ENCODE measurements at places on chromosomes 2 and 18.

GRCh38 chr18:45997700-45998151 lies 30.6 kb upstream of the EPG5 start:
- DNase-seq, result peak; percentile 29

DNA sequence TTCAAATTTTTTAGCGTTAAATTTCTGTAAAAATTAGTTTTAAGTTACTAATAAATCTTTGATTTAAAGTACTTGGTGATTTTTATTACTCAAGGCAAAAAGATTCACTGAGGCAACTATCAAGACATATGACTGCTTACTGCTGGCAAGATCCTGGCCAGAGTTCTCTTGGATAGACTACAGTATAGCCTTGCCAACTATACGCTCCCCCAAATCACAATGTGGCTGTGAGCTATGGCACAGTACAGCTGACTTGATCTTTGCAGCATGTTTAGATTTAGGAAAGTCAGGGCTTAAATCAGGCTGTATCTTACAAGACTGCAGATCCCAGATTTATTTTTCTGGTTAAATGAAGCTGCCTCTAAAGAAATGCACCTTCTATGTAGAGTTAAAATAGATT lies 26.5 kb downstream of the MSTN start:
- DNase-seq, result no peak

DNA sequence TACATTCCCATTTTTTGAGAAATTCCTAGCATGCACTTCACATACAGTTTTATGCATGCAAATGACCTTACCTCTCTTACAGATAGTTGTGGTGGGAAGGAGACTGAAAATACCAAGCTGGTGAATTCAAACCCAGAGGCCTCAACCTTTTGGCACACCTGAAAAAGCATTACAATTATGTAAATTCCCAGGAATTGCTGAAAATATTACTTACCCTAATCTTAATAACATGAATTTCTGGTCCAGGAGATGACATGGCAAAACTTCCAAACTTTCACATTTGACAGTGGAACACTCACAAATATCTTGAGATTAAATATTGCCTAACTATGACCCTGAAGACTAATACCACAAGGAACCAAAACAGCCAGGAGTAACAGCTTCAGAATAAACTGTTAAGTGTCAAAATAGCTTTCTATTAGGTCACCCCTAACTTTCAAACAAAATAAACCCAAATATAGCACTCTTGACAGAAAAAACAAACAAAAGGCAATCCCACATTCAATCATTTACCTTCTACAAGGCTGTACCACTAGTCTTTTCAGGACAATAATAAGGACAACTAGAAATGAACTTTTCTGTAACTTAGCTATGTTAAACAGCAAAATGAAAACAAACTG lies 10.9 kb upstream of the PEX13 start:
- no peak for DNase-seq

DNA sequence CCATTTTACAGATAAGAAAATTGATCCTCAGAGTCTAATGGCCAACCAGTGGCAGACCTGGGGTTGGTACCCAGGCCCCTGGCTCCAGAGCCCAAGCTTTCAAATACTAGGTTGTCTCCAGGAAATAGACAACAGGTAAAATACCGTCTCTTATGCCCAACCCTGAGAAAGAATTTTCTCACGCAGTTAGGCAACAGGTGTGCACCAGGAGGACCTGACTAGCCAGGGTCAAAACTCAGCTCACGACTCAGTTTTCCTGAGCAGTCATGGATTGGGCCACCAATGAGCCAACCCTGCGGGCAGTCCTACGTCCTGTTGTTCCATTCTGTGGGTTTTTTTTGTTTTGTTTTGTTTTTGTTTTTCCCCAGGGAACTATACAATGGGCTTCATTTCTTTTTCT lies 13.5 kb downstream of the TRIB2 start:
- DNase-seq, result no peak

- DNase-seq, result no peak
Measured at GRCh38 chr2:148430101-148430500, 214.4 kb upstream of the EPC2 start.

DNA sequence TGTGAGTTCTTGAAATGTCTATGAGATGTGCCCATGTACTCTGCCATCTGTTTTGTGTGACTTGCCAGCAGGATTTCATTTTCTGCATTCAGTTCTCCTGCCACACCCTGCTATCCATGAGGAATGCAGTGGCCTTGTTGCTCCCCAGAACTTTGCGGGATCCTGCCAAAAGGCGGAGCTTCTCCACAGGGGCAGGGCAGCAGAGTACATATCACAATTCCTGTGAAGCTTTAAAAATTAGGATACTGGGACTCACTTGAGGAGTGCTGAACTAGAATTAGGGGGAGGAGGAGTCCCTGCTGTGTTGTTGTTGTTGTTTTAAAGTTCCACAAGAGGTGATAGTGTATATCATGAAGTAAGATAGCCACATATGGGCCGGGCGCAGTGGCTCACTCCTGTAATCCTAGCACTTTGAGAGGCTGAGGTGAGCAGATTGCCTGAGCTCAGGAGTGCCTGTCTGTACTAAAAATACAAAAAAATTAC lies 76.4 kb downstream of the TANC1 start:
- DNase-seq, result no peak

GRCh38 chr2:101310834-101311695 lies 2.6 kb upstream of the RNF149 start:
- peak; percentile 60 for DNase-seq

DNA sequence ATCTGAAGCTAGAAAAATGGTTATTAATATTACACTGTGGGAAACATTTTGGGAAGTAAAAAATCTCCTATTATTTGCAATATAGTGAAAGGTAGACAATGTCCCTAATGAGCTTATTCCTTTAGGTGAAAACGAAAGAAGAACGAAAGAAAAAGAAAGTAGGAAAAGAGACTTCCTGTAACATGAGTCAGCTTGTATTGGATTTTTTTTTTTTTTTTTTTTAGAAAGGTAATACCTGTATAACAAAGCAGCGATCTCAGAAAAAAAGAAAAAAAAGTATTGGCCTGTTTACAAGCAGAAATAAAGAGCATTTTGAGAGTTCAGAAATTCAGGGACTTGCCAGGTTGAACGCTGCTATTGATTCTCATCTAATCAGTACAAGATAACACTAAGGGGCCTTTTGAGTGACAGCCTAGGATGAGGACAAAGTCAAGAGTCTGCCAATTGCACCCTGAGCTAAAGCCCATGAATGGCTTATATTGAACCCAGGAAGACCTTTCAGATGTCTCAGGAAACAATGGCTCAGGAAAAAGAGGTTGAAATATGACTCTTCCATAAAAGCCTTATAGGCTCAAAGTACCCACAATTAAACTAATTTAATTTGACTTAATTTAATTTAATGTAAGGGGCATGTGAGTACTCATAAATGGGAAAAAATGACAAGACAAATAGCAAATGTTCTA lies 615.6 kb upstream of the CDH2 start:
- no peak for DNase-seq
